ENCODE measurements at places on chromosomes 16 and 17.
A peak's percentile ranks its signal among the peaks of the same experiment; 100 is the strongest.

GRCh38 chr16:22692916-22693637 is 120.9 kb upstream of the HS3ST2 start:
- DNase-seq, result no peak

- no peak for DNase-seq
Observed at GRCh38 chr17:11645426-11645825, 47.2 kb downstream of the DNAH9 start.

GRCh38 chr16:30609002-30609925 is 925 bp downstream of the ZNF689 start:
- DNase-seq, result peak; percentile 46

DNA sequence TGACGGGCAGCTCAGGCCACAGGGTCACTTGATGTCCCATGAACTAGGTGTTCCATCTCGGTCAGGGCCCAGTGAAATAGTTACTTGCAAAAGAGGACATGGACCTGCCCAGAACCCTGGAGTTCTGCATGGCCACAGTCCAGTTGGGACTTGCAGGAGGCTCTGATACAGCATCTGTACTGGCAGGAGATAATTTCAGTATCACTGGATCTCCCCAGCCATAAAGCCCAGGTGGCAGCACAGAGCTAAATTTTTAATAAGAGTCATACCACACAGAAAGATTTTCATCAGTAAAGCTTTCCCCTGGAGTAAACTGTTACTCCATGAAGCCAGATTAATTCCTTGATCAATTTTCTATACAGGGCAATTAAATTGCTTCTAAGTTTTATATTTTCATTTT is 18.0 kb upstream of the SLC16A5 start:
- DNase-seq, result no peak

DNA sequence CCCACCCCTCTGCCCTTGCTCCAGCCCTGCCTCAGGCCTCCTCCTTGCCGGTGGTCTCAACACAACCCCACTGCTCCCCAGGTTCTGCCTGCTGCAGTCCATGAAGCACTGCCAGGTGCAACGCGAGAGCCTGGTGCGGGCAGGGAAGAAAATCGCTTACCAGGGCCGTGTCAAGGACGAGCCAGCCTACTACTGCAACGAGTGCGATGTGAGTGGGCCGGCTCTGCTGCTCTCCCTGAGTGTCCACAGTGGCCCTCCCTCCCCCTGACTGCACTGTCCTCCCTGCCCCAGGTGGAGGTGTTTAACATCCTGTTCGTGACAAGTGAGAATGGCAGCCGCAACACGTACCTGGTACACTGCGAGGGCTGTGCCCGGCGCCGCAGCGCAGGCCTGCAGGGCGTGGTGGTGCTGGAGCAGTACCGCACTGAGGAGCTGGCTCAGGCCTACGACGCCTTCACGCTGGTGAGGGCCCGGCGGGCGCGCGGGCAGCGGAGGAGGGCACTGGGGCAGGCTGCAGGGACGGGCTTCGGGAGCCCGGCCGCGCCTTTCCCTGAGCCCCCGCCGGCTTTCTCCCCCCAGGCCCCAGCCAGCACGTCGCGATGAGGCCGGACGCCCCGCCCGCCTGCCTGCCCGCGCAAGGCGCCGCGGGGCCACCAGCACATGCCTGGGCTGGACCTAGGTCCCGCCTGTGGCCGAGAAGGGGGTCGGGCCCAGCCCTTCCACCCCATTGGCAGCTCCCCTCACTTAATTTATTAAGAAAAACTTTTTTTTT is 1.8 kb upstream of the TMEM88 start:
- peak; percentile 80 for DNase-seq

GRCh38 chr16:66610111-66610820 is 5.8 kb downstream of the CMTM3 start:
- DNase-seq, result no peak

DNA sequence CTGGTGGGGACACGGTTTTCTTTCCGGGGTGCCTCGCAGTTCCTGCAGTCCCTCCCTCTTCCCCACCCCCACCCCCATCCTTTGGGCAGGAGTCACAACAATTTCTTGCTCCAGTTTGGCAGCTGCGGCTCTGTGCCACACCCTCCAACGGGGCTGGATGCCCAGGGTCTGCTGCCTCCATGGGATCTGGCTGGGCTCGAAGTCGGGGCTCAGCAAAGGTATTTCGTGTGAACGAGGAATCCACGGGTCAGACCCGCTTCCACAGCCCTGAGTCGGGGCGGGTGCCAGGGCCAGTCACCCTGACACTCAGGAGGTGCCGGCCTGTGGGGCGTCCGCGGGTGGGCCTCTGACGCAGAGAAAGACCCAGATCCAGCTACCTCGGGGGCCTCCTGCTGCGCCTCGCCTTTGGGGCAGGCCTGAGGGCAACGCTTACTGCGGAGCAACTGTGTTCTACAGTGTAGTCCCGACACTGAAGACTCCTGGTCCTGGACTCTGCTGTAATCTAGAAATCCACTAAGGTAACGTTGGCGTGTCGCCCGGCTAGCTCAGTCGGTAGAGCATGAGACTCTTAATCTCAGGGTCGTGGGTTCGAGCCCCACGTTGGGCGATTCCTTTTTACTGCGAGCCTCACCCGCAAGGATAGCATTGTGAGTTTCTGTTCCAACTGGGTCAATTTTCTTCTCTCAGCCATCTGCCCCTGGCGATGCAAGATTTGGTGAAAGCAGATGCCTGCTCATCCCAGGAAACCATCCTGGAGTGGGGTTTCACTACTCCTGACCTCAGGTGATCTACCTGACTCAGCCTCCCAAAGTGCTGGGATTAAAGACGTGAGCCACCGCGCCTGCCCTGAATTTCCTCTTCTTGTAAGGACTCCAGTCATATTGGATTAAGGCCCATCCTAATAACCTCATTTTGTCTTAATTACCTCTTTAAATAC is 12.6 kb upstream of the OR1F1 start:
- no peak for DNase-seq

DNA sequence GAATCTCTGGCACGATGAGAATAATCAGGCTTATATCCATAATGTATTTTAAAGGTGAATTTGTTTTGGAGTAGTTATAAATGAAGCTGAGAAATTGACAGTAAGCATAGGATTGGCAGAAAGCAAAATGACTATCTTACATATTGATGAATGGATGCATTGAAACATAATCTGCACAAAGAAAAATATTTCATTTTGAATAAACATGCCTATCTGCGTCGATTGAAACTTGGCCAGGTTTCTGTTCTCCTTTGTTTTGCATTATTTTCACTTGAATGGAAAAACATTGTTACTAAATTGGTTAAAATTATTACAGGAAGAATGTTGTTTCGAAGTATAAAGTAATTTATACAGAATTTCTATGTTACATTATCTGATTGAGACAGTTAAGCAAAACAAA is 128.2 kb downstream of the USP22 start:
- DNase-seq, result no peak

DNA sequence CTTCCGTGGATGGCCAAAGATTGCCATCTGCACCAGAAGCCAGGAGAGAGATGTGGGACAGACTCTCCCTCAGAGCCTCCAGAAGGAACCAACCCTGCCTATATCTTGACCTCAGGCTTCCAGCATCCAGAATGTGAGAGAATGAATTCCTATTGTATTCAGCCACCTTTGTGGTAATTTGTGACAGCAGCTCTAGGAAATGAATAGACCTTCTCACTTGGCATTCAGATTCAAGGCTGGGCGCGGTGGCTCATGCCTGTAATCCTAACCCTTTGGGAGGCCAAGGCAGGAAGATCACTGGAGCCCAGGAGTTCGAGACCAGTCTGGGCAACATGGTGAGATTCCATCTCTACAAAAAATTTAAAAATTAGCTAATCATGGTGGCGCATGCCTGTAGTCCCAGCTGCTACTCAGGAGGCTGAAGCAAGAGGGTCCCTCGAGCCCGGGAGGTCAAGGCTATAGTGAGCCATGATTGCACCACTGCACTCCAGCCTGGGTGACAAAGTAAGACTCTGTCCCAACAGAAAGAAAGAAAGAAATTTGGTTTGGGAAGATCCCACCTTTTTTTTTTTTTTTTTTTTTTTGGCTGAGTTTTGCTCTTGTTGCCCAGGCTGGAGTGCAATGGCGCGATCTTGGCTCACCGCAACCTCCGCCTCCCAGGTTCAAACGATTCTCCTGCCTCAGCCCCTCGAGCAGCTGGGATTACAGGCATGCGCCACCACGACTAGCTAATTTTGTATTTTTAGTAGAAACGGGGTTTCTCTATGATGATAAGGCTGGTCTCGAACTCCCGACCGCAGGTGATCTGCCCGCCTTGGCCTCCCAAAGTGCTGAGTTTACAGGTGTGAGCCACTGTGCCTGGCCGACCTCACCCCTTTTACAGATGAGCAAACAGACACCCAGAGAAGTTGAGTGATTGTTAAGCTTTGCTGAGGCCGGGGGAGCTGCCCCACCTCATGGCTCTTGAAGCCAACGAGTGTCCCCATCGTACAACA is 4.3 kb upstream of the CPSF4L start:
- peak; percentile 46 for DNase-seq

GRCh38 chr16:74720579-74720978 is 19.9 kb upstream of the MLKL start:
- DNase-seq, result no peak

DNA sequence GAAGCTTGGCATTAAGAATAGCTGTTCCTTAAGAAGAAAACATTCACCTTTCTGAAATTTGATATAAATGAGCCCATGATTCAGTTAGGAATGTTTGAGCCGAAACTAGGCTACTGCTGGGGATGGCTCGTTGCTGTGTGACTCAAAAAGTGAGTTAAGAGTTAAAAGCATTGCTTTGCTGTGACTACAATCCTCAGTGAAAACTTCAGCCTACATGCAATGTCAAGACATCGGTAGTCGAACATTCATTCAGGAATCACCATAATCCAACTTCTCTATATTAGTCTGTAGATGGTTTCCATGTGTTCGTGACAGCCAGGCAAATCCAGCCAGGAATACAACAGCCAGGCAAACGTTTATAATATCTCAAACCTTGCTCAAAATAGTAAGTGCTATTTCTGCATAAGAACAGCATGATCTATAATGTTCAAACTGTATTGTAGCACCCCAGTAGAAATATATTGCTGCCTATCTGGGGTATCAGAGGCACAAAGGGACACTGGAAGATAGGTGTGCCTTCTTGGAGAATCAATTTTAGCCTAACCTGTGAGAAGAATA is 1225.1 kb downstream of the CDH8 start:
- DNase-seq, result no peak

DNA sequence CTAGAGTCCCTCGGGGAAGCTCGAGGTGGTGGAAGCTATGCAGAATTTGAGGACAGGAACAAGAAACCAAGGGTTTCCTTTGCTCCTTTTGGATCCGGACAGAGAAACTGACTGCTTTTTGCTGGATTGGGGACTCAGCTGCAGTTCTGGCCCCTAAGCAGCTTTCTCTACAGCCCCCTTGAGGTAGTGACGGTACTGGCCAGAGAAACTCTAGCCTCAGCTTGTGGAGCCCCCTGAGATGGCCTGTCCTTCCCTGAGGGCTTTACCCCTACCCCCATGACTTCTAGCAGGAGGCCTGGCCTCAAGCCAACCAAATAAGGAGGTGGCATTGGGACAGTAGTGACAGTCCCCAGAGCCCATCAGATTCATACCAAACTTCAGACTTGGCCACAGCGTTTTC is 118.1 kb downstream of the IRX5 start:
- peak; percentile 11 for DNase-seq

GRCh38 chr17:50668025-50668837 is 33.5 kb downstream of the ABCC3 start:
- no peak for DNase-seq

DNA sequence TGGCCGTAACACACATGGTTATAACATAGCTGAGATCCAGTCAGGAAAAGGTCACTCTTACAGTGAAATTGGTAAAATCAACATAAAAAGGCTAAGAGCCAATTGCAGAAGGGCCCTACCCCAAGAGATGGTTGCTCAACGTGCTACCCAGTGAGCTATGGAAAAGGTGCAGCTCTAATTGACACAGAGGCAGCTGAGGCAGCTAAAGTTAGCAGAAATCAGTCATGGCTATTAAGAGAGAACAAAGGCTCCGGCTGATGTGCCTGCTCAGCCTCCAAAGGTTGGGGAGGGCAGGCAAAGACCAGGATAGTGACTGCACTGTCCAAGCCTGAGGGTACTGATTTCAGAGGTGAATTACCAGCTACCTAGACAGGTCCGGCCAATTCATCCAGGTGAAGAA is 76.5 kb upstream of the ATP2A3 start:
- no peak for DNase-seq

GRCh38 chr16:66741169-66741900 is 10.1 kb downstream of the DYNC1LI2 start:
- no peak for DNase-seq

- DNase-seq, result no peak
Observed at GRCh38 chr17:43469145-43469544, 14.6 kb upstream of the DHX8 start.

DNA sequence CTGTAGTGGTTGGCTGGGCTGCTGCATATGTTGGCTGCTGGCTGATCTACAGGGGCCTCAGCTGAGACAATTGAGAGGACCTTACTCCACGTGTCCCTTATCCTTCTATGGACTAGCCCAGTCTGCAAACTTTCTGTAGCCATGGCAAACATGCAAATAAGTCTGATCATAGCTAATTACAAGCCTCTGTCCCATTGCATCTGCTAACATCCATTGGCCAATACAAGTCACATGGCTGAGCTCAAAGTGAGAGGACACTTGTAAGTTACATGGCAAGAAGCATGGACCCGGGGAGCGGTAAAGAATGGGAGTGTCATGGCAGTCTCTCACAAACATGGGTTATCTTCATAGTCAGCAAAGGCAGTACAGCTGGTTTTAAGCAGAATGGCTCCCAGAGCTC is 11.6 kb upstream of the IL4R start:
- no peak for DNase-seq

GRCh38 chr16:54240271-54241129 is 46.1 kb downstream of the IRX3 start:
- no peak for DNase-seq

GRCh38 chr17:40800381-40800780 is 622 bp upstream of the KRT28 start:
- no peak for DNase-seq

DNA sequence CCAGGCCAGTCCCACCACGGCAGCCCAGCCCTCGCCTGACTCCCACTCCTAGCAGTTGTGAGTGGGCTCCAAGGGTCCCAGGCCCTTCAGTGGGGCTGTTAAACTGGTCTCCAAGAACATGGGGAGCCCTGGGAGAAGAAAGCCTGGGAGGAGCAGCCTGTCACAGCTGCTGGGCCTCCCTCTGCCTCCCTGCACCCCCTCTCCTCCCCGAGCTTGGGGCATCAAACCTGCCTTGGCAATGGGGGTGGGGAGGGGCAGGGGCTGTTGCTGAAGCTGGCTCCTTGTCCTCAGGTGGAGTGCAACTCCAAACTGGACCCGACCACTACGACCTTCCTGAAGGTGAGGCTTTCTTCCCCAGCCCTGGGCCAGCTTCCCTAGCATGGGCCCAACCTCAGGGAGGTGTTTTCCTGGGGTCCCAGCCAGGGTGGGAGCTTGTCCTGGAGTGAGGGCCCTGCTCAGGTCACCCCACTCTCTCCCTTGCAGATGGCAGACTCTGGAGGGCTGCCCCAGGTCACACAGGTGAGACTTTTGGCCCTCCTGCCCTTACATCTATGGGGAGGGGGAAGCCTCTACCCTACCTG is 6.6 kb upstream of the SETD6 start:
- DNase-seq, result peak; percentile 54

GRCh38 chr16:13856398-13856797 is 63.6 kb upstream of the ERCC4 start:
- DNase-seq, result peak; percentile 12
